ENCODE measurements at places on chromosomes 3 and 15. TPM values are rescaled to one million over a fixed set of nuclear protein-coding genes. Genes with fewer than 3 reads are reported as not detected.

The GOLGA8S gene
- not detected for total RNA-seq

The PLCB2 gene
- not detected for total RNA-seq

The SLC35G2 gene
- total RNA-seq, result 5.8 TPM

The CHMP2B gene
- total RNA-seq, result 40.0 TPM

The SKOR1 gene
- total RNA-seq, result under 0.01 TPM
